Right hindlimb (tissue), 1 donor: ENCODE measurements at places on chromosomes 6 and 20.

- no peak for DNase-seq
Measured at GRCh38 chr20:36975099-36975818, 23.8 kb upstream of the SAMHD1 start.

DNA sequence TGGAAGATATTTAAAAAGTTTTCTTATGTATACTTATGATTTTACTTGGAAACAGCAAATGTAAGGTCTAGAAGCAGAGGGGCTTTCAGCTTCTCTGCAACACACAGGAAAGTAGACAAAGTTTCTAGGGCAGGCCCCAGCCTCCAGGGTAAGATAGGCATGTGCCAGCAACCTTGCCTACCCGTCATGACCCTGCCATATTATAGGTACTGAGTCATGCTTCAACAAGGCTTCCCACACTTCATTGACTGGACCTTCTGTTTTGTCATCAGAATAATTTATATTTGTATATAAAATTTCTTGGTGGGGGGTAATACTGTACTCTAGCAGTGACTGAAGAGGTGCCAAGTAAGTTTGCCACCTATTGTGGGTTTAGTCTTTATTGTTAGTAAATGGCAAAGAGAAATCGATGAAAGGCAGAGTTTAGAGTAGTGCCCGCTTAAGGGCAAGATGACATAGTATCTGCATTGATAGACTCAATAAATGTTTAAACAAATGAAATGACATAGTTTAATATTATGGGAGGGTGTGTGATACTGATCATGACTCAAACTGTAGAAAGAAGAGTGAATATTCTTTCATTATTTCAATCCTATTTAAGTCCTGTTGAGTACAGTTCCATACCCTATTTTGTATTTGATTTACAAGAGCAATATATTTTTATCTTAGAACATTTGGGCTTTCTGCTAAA lies 95.6 kb downstream of the JARID2 start:
- DNase-seq = no peak

GRCh38 chr6:124757560-124757959 lies 204.7 kb upstream of the RNF217 start:
- no peak for DNase-seq

GRCh38 chr6:149065658-149066556 lies 251.6 kb upstream of the TAB2 start:
- DNase-seq = no peak

DNA sequence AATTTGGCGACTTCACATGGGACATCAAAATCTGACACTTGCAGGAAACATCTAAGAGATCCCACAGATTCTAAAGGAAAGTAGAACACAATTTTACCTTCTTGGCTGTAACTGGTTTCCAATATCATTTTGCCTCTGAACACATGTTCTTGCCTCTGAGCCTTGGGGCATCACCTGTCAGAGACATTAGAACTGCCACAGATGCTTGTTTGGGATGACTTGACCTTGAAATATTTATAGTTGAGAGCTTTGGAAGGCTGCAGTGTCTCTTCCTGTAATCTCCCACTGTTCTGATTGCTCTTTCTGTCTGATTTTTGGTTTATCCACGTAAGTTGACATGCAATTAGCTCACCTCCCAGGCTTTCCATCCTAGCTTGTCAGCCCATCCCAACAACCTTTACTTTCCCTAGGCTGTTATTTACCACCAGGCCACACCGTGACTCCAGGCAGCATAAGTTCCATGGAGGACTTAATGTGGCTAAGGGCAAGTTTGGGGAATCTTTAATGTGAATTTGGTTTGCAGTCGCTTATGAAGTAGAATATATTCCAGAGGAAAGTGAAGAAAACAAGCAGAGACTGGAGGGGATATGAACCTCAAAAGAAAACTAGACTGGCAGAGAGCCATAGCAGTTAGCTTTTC lies 256.5 kb upstream of the RIN2 start:
- peak; percentile 2 for DNase-seq

GRCh38 chr6:22025468-22026163 lies 271.2 kb downstream of the PRL start:
- peak; percentile 63 for DNase-seq

DNA sequence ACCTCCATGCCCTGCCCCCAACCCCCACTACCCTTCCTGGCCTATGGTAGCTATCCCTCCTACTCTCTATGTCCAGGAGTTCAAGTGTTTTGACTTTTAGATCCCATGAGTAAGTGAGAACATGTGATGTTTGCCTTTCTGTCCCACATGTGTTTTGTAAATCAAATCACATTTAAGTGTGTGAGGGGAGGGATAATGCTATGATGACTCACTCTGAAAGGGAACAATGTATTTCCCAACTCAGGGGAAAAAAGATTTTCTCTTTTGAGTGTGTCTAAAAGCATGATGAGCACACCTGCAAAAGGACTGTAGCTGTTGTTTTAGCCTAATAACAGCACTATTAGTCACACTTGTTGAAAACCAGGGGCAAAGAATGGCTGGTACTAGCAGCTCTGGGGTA lies 193.7 kb downstream of the GJA10 start:
- DNase-seq = no peak

- no peak for DNase-seq
Measured at GRCh38 chr20:47453167-47453782, 48.4 kb upstream of the NCOA3 start.
